Left ventricle myocardium superior (tissue), 1 donor: ENCODE measurements at places on chromosomes 3 and 15. TPM values are rescaled to one million over a fixed set of nuclear protein-coding genes. Genes with fewer than 3 reads are reported as not detected.
A peak's percentile ranks its signal among the peaks of the same experiment; 100 is the strongest.

- DNase-seq, result no peak
Measured at GRCh38 chr3:65758438-65758837, 280.3 kb downstream of the MAGI1 start.

The HGD gene
- not detected for total RNA-seq

- no peak for DNase-seq
Measured at GRCh38 chr3:156175570-156175969, 55.2 kb downstream of the KCNAB1 start.

DNA sequence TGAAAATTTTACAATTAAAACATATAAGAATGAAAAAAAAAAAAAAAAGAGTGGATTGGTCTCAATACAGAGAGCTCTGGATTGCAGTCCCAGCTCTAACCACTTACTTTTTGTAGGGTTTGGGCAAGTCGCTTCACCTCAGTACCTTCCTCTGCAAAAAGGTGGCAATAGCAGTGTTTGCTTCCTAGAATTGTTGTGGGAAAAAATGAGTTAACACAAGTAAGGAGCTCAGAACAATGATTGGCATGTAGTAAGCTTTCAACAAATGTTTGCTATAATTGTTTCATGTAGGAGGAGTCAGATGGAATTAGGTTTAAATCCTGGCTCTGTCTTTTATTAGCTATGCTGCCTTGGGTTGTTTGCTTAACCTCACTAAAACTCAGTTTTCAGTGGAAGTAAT lies 425.2 kb upstream of the TBL1XR1 start:
- DNase-seq, result no peak

DNA sequence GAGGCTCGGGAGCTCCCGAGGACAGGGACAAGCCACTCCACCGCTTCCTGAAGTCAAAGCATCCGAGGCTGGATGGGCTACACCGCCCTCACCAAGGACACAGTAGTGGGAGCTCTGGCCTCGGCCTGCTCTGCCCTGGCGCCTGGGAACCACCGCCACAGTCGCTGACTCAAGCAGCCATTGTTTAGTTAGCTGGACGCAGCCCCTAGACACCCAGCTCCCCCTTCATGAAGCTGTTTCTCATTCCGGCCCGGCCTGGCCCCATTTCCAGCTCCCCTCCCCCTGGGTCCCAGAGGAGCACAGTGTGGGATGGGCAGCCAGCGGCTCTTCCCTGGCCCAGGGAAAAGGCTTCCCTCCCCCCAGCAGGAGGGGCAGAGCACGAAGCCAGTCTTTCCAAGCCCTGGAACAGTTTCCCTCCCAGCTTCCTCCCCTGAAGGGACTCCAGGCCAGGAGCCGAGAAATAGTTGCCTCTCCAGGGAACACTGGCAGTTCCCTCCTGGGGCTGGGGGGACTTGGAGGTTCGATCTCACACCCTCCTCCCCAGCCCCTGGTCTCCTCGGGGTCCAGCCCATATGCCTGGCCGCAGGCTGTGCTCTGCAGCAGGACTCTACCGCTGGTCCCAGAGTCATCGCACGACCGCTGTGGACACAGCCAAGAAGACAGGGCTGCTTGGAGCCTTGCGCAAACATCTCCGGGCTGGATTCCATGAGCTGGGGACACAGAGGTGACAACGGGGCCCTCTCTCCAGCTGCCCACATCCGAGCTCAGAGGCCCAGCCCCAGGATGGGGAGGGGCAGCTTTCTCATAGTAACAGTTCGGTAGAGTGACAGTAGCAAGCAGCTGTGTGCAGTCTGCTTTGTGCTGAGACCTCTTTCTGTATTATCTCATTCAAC lies 10.0 kb downstream of the PLXND1 start:
- peak; percentile 91 for DNase-seq

DNA sequence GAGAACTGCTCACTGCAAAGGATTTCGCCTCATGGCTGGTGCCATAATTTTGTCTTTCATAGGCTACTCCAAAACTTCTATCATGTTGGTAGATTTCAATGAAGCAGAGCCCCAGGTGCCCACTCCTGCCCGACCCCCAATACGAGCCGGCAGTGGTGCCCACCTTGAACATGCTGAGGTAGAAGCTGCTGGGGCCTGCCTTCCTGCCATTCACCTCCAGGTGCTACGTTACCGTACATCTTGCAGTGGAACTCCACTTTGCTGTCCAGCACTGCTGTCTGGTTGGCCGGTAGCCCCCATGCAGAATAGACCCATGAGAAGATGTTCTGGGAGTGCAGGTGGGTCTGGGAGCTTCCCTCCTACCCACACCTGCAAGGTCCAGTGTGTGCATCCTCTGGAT lies 502.8 kb upstream of the TBL1XR1 start:
- DNase-seq, result no peak

DNA sequence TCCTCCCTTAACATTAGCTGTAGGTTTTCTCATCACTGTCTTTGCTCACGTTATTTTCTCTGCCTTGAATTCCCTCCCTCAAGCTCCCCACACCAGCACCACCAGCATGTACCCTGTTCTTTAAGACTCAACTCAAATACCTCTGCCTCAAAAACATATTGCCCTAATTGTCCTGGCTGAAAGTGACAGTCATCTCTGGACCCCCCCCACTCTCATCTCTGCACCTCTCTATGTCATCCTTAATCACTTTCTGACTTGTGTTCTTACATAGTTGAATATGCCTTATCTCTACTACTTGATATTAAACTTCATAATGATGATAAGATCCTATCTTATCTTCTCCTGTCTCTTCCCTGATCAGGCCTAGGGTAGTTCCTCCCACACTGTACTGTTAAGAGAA lies 345.2 kb upstream of the TPRG1 start:
- no peak for DNase-seq

The GOLGA6D gene
- not detected for total RNA-seq

The UROC1 gene
- not detected for total RNA-seq

GRCh38 chr3:38005076-38006020 lies 14.8 kb downstream of the VILL start:
- peak; percentile 88 for DNase-seq

DNA sequence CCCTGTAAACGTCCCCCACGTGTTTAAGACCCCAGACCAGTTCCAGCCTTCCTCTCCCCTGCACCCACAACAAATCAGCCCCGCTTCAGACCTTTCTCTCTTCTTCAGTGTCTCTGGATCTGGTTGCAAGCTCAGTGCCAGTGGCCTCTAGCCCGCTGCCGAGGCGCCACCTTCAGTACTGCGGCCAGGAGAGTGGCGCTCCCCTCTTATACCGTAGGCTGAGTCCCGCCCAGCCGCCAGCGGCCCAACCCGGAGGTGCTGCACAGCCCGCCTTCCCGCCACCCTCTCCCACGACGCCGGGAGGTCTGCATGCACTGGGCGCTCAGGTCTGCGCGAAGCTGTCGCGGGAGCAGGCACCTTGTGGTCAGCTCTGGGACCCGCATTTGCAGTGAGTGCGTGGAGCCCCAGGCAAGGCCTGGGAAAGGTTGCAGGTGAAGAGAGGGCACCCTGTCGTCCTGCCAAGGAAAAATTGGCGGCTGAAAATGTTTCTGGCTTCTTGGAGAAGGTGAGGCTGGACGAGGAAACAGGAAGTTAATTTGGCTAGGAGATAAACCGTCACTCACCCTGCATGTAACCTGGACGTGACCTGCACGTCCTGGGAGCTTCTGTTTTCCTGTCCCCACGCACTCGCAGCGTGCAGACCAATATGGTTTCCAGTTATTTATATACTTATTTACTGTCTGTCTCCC lies at the start of gene C2CD4B:
C2CD4B (minus strand) TSS at position 182 of the 689 bp plus-strand sequence. CDS start 301 bp downstream, outside the sequence.
- peak; percentile 72 for DNase-seq

- peak; percentile 51 for DNase-seq
Measured at GRCh38 chr3:50913260-50913659, 238.5 kb downstream of the DOCK3 start.

The STAC gene
- total RNA-seq, result 0.69 TPM

- peak; percentile 85 for DNase-seq
Measured at GRCh38 chr3:38649500-38650247, at the start of gene SCN5A. SCN5A (minus strand) TSS chr3:38649687; CDS start chr3:38633307, 16,380 bp downstream.

The CFAP100 gene
- not detected for total RNA-seq

- peak; percentile 57 for DNase-seq
Measured at GRCh38 chr3:139318431-139318816, 25.4 kb upstream of the MRPS22 start.

DNA sequence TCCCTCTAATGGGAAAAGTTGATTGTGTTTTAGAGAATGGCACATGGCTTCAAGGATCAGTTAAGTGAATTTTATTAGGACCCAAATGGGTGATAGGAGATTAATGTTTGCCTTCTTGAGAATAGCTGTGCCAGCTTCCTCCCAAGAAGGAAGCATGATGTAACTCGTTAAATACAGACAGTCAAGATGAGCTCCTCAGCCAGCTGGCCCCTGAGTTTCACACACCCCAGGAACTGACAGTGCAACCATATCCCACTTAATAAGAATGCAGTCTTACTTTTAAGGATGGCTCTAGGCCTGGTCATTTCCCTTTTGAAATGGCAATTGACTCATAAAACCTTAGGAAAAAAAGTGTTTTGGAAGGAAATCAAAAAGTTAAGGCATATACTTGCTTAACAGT lies 472.8 kb upstream of the KCNMB2 start:
- DNase-seq, result no peak

The PLCH1 gene
- 0.50 TPM for total RNA-seq

DNA sequence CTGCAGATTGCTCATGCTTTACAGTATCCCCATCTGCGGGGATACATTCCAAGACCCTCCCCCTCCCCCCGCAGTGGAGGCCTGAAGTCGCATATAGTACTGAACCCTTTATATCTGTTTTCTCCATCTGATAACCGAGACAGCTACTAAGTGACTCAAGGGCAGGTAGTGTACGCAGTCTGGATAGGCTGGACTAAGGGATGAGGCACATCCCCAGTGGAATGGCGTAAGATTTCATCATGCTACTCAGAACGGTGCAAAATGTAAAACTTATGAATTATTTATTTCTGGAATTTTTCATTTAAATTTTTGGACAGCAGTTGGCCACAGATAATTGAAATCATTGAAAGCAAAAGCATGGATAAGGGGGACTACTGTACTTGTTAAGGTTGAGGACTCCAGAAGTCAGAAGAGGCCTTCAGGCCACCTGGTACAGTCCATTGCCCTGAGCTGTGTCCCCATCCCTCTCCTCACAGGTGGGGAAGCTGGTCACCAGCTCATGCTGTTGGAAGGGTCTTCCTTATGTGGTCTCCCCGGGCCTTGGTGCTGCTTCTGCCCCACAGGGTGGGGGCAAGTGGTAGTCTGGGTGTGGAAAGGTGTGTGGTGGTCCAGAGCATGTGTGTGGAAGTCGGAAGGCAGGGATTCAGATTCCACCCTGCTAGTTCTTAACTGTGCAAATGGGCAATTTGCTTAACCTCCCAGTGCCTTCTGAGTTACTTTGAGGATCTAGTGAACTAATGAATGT lies 72.0 kb downstream of the HCN4 start:
- DNase-seq, result no peak
